ENCODE measurements at places on chromosomes 1 and 21. TPM values are rescaled to one million over a fixed set of nuclear protein-coding genes. Genes with fewer than 3 reads are reported as not detected.

GRCh38 chr1:31642897-31643296 lies 1.8 kb downstream of the PEF1 start:
- DNase-seq: no peak

DNA sequence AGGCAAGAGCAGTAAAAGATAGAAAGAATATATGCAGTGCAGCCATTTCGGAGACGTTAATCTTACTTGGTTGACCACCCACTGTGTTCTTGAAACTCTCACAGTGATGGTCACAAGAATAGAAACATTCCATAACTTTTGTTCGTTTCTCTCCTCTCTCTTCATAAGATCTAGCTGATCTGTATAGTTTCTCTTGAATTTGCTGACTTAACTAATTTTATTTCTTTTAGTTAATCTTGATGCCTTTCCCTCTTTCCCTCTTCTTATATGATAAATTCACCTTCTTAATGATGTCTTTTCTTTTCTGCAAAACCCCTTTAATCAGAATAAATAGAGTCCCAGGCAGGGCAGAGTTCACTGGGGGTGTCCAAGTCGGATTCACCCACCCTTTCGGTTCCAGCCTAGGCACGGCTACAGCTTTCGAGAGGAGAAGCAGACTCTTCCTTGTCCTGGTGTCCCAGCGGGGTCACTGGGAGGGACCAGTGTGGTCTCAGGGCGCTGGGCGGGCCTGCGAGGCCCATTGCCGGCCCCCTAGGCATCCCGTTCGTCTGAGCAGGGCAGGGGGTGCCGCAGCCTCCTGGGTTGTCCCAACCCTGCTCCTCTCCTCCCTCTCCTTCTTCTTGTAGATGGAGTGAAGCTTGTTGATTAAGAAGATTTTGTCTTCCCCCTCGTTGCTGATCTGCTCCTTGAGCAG lies 39.8 kb downstream of the ZNF691 start:
- no peak for DNase-seq

GRCh38 chr21:21373969-21374368 lies 375.8 kb downstream of the NCAM2 start:
- no peak for DNase-seq

DNA sequence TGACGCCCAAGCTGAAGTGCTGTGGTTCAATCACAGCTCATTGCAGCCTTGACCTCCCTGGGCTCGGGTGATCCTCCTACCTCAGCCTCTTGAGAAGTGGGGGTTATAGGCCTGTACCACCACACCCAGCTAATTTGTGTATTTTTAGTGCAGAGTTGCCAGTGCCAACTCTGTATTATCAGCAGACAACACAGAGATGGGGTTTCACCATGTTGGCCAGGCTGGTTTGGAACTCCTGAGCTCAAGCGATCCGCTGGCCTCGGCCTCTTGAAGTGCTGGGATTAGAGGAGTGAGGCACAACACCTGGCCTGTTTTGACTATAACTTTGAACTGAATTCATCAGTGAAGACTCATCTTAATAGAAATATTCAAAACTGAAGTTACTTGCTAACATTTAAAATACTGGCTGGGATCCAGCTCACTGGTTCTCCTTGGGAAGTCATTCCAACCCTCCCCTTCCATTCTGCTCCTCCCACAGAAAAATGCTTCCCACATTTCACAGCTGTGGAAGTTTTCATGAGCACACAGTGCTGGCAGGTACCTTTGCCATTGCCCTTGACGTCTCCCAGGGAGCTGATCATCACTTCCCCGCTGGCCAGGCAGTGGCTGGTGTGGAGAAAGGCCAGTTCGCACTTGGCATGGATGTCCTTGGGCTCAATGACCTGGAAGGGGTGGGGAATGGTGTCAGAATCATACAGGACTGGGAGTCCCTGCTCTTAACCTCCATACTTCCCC lies 4.7 kb downstream of the SELENBP1 start:
- DNase-seq: no peak

GRCh38 chr1:85027242-85027983 lies 20.9 kb downstream of the MCOLN3 start:
- peak; percentile 42 for DNase-seq

DNA sequence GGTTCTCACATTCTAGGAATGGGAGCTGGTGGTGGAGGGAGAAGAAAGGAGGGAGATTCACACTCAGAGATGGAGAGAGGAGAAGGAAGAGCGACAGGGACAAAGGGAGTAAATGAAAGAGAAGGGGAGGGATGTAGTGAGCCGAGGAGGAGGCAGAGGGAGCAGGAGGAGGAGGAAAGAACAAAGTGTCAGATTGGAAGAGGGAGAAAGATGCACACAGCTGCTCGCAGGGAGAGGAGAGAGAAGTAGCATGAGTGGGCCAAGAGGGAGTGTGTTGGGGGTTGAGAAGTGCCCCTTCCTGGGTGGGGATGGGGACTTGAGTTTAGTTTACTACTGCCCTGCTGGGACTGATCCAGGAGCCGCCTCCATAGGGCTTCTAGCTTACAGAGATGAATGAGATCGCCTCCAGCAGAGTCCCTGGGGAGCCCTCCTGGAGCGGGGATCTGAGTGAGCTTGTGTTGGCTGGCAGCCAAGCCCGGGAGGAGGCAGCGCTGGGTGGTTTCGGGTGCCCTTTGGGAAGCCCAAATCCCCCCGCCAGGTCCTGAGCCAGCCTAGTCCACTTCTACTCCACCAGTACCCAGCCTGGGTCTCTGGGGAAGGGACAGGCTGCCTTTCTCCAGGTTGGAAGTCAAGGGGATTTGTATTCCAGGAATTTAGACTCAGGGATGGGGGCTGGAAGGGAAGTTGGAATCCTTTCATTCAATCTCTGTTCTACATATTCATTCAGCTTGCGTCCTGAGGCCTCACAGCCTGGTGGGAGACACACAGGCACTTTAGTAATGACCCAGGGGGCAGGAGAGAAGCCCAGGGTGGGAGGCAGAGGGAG lies 20.9 kb downstream of the PTPRU start:
- DNase-seq: no peak

- DNase-seq: no peak
Measured at GRCh38 chr21:15752763-15753407, 23.1 kb downstream of the USP25 start.

GRCh38 chr1:224377676-224378006 lies 21.0 kb downstream of the CNIH4 start:
- DNase-seq: peak; percentile 71

GRCh38 chr1:18160290-18160942 lies 52.8 kb downstream of the IGSF21 start:
- no peak for DNase-seq

- no peak for DNase-seq
Measured at GRCh38 chr1:171611306-171611705, 10.7 kb upstream of the MYOCOS start.

- no peak for DNase-seq
Measured at GRCh38 chr1:26839339-26839722, 12.8 kb downstream of the ZDHHC18 start.

GRCh38 chr1:204256531-204256930 lies 42.7 kb upstream of the GOLT1A start:
- DNase-seq: no peak

DNA sequence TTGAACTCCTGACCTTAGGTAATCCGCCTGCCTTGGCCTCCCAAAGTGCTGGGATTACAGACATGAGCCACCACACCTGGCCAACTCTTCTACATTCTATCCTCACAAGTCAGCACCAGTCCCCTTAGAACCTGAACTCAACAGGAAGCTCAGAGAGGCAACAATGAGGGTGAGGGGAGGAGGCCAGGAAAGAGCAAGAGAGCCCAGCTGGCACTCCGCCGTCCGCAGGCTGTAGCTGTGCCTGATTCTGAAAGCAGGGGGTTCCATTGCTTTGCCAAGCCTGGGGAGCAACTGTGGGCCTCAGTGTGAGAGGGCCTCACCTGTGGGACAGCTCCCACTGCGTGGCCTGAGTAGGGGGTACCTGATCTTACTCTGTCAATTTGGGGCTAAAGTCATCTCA lies 18.7 kb downstream of the STK40 start:
- DNase-seq: no peak

DNA sequence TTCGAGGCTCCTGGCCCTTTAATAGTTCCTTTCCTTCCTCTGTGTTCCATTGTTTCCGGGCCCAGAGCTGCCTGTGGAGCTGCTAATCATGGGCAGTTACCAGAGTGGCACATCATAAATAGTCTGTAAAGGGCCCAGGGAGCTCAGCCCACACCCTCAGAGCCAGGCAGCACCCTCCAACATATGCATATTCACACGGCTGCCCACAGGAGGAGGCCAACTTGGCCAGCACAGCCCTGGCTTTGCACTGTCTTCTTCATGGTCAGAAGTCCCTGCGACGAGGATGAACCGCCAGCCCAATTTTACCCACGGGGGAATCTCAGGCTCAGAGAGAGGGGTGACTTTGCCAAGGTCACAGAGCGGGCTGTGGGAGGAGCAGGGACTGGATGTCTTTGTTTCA lies 172.5 kb downstream of the TRABD2B start:
- no peak for DNase-seq

GRCh38 chr1:37484325-37485051 lies 10.1 kb downstream of the ZC3H12A start:
- no peak for DNase-seq

- no peak for DNase-seq
Measured at GRCh38 chr1:230368363-230368762, 57.8 kb downstream of the PGBD5 start.

- no peak for DNase-seq
Measured at GRCh38 chr1:67216401-67216800, 50.1 kb downstream of the IL23R start.

DNA sequence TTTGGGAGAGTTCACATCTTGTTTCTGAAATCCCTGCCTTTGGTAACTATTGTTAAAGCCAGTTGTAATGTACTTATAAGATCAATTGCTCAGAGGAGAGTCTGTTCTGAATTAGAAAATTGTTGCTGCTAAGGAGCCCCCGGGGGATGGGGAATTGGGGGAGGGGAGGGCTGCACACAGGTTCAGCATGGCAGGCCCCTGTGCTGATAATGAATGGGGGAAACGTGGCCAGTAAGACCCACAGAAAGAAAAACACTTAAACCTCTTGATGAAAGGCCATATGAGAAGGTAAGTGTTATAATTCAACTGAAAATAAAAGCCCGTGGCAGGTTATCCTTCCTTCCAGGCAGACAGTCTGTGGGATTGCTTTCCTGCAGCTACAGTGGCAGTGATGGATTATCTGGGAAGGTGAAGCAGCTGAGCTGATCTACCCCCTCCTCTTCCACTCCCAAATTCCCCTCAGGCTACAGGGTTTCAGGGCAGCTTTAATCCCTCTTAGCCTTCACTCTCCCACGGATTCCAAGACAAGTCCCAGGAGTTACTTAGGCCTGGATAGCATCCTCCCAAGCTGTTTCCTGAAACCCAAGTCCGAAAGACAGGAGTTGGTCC lies 398.8 kb downstream of the TBX15 start:
- DNase-seq: no peak

DNA sequence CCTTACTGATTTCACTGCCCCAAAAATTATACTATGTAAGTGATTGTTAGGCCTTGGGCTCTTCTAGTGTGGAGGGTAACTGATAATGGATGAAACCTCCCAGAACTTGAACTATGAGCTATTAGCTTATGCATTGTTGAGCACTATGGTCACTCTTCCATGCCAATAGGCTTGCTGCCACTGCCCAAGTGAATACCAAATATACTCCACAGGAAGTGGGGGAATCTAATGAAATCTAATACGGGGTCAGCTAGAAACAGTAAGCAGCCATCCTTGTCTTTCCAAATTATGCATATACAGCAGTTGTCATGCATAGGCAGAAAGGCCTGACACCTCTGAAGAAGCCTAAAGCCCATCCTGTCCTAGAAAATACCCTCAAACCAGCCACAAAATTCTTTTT lies 198.7 kb upstream of the PTBP2 start:
- DNase-seq: no peak

GRCh38 chr1:231376875-231377549 lies 38.9 kb downstream of the SPRTN start:
- peak; percentile 53 for DNase-seq

GRCh38 chr1:50774759-50775351 lies 185.2 kb downstream of the FAF1 start:
- DNase-seq: no peak

GRCh38 chr1:112544011-112544688 lies 35.4 kb downstream of the WNT2B start:
- DNase-seq: no peak

- no peak for DNase-seq
Measured at GRCh38 chr1:8373581-8374241, 55.8 kb downstream of the SLC45A1 start.

- DNase-seq: no peak
Measured at GRCh38 chr1:162912061-162912667, 51.2 kb upstream of the CCDC190 start.

DNA sequence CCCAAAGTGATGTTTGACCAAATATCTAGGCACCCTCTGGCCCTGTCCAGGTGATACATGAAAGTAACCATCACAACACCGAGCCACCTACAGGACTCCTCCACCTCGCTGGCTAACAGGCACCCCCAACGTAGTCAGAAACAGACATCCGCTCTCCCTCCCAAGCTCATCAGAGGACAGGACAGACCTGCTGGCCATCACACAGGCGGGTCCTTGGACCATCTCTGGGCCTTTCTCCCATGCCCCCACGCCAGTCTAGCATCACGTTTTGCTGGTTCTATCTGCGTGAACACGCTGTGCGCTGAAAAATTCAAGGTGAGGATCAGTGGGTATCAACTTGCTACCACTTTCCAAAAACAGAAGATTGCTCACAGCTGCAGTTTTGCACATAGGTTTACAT lies 21.4 kb upstream of the ADARB1 start:
- no peak for DNase-seq

GRCh38 chr1:167746013-167746672 lies 24.4 kb downstream of the MPZL1 start:
- no peak for DNase-seq

- no peak for DNase-seq
Measured at GRCh38 chr21:35652872-35653271, 407.5 kb downstream of the SETD4 start.

- no peak for DNase-seq
Measured at GRCh38 chr1:41387667-41388091, 26.4 kb downstream of the FOXO6 start.

LCE3E gene
- not detected for total RNA-seq

CASQ1 gene
- total RNA-seq: not detected

RAB7B gene
- total RNA-seq: not detected

TTC39A gene
- total RNA-seq: 0.50 TPM

CYP4B1 gene
- total RNA-seq: not detected

TDRD5 gene
- not detected for total RNA-seq

DNAI4 gene
- total RNA-seq: 1.7 TPM

TSPEAR gene
- total RNA-seq: not detected

VCAM1 gene
- total RNA-seq: 1.1 TPM

OR2T35 gene
- total RNA-seq: not detected

TTC34 gene
- total RNA-seq: 0.81 TPM

HSD3B2 gene
- total RNA-seq: not detected

ZMYND12 gene
- 0.59 TPM for total RNA-seq

FAM89A gene
- 11.1 TPM for total RNA-seq
